IPS DF 6.9 (cell line): ENCODE measurements at places on chromosomes 3 and 15.

DNA sequence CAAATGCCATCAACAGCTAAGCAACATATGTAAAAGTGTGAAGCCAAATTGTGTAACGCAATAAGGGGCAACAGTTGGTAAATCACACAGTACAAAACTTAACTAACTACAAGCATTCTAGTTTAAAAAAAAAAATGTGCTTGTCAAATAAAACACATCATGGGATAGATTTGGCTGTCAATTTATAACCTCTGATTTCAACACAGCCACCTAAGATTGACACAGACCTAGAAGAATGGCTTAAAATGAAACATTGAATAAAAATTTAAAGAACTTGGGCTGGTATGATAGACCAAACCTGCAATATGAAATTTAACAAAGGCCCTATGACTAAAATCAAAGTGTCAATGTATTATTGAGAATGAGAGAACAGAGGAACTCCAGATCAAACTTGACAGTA is 148.4 kb downstream of the NR1I2 start:
- no peak for DNase-seq

DNA sequence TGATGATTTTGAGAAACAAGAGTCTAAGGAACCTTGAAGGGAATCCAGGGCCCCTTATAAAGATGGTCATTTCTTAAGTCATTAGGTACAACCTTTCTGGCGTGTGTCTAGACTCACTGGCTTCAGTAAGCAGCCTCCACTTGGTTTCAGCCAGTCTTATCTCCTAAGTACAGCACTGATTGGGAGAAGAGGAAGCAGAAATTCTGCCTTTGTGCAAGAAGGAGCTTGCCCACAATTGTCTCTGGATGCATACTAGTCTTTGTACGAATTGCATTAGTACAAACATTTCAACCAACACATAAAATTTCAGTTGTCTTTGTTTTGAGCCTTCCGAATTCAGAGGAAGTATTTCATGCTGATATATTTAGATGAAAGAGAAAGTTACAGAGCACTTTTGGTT is 139.4 kb downstream of the SLCO3A1 start:
- DNase-seq, result no peak

- DNase-seq, result no peak
These were observed 158.2 kb upstream of the ABI3BP start for GRCh38 chr3:101151286-101151913.

DNA sequence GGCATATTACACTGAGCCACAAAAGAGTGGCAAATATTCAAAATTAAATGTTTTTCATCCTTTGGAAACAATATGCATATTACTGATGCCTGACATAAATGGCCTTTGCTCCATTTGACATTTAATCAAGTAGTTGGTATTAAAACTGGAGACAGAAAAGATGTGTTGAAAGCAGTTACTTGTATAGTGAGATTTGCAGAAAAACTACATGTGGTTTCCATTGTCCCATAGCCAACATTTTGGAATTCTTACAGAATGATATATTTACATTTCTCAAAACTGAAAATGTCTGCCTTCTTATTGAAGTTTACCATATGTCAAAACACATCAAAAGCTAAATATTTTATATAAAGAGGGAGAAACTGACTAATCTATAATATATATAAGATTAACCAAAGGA is 21.6 kb downstream of the SHOX2 start:
- no peak for DNase-seq

DNA sequence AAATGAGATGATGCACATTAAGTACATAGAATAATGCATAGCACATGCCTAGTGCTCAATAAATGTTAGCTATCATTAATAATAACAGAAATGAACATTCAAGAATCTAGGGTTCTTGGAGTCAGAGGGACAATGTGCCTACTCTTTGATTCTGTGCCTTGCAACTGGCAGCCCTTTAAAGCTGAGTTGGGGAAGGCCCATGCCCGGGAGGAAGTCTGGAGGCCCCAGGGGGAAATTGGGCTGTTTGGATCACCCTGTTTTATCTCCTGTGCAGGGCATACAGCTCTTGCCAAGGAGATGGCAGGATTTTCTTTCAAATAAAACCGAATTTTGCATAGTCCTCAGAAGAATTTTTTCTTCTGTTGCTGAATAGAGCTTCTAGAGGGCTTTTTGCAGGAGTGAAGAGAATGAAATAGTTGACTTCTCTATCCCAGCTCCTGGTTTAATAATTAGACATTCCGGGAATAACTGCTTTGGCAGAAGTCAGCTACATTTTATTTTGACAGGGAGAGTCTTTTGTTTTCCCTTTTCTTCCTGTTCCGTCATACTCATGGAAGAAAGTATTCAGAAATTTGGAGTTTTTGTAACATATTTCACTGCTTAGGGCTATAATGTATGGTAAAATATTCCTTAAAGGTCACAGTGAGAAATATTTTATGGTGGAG is 18.0 kb upstream of the KCNAB1 start:
- DNase-seq, result no peak

DNA sequence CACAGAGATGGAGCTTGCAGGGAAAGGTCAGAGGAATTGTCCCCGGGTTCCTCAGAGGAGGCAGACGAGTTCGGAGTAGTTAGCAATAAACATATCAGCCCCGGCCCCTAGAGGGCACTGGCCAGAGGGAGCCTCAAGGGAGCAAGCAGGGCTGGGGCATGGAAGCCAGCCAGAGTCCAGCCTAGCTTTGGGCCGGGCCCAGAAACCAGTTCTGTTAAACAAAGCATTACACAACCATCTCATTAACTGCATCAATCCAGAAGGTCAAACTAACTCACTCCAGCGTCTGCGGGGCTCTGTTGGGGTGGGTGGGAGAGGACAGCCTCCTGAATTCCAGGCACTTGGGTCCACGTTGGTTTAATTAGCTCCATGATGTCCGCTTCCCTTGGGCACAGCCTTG is 41.0 kb upstream of the IREB2 start:
- DNase-seq, result no peak

DNA sequence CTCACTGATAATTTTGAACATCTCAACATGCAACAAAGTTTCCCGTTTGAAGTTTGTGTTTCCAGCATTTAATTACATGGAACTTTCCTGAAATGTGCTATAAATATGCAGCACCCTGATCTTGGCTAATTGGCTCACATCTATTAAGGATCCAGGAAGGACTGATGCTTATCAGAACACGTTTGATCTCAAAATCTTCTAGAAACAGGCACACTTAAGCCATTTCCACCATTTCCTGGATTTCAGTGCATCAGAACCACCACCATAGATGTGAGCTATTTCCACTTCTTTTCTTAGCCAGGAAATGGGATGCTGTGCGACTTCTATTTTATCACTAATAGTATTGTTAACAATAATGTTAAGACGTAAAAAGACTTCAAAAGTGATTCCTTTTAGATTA is 228.9 kb downstream of the FEZF2 start:
- DNase-seq, result no peak

DNA sequence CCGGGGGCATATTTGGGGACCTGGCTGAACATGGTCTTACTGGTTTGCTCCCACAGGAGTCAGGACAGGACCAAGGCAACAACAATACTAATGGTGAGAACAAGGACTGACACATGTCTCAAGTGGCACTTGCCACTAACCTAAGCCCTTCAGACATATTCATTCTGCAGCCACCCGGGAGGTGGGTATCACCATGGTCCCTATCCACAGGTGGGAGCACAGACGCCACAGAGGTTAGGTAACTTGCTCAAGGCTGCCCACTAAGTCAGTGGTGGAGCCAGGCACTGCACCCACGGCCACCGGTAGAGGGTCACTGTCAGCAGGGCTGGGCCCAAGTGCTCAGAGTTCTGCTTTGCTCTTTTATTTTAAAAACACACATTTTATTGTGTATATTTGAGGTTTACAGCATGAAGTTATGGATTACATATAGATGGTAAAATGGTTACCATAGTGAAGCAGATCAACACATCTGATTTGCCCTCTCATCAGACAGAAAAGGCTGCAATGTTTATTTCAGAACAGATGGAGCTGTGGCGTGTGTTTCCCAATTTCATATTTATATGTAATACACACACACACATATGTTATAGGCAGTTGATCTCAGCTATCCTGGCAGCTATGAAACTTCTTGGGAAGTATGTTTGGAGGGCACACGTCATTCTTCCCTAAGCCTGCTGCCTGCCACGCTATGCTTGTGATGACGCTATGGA is 30.0 kb upstream of the SLC41A3 start:
- no peak for DNase-seq

DNA sequence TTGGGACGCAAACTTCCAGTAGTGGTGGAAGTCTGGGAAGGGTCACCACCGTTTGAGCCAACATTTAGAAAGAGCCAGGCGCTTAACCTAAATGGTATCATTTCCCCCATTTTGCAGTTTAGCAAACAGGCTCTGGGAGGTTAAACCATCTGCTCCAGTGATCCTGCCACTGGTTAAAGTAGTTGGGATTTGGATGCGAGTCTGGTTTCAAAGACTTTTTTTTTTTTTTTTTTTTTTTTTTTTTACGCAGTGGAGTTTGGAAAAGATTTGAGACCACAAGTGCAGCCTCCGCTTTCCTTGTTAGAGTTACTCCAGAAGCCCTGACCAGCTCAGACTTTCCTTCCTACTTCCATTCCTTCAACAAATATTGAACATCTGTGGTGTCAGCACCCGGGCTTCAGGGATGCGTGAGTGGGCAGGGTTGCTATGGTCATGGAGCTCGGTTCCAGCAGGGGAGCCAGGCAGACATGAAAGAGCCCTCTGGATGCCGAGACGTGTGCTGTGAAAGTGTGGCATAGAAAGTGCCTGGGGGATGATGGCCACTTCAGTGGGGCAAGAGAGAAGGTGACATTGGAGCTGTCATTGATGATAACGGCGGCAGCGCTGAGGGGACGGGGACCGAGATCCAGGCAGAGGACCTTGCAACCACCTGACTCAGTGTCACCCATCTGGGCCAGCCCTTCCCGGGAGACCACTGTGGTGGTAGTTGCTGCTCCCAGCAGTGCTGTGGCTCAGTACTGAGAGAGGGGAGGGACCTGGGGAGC is 1.1 kb upstream of the RNU6-1 start:
- DNase-seq, result no peak

GRCh38 chr15:70240082-70240481 is 142.4 kb upstream of the TLE3 start:
- no peak for DNase-seq

GRCh38 chr3:93906245-93906644 is 67.5 kb downstream of the PROS1 start:
- DNase-seq, result no peak

DNA sequence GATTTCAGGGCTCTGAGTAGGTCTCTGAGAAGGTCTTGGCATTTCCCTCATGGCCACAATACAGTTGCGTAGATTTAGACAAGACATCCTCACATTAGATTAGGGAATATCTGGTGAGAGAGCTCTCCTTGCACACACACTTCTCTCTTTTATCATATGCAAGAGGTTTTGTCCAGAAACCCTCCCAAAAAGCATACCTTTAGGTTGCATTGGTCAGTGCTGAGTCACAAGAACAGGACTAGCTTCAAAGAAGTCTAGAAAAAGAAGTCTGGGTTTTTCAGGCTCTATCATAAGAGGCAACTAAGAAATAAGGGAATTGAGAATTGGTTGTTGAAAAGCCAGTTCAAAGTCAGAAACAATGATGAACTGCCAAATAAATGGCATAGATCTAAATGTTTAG is 40.1 kb upstream of the MITF start:
- no peak for DNase-seq

DNA sequence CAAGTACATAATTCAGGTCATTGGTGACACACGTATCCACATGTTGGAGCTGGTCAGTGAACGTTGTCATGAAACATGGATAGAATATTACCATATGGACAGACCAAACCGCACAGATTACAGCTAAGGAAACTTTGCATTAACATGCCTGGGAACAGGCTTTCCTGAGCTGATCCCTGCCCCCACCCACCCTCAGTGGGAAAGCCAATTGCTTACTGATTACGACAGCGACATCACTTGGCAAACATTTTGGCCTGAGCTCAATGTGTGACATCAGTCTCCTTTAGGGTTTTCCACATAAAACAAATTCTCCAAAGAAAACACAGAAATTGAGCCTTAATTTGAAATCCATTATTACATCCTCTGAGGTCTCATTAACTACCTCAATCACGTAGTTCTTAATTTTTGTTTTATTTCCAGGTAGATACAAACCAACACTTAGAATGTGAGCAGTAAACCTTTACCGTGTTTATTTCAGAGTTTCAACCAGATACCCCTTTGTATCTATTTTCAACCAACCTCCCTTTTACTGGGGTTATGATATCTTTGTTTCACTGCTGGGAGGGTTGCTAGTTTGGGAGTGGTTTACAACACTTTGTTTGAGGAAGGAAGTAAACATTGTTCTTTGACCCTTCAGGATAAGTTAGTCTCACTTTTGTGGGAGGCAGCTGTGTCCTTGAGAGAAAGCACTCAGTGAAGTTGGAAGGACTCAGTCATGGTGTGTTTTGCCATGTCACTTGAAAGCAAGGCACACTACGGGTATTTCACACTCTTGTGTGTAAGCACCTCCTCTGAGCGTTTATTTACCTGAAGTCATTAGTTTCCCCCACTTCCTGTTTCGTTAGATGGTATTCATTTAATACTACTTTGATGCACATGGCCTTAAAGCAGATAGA is 103.1 kb downstream of the CMSS1 start:
- no peak for DNase-seq

- no peak for DNase-seq
These were observed 135.5 kb downstream of the STT3B start for GRCh38 chr3:31668242-31668641.

DNA sequence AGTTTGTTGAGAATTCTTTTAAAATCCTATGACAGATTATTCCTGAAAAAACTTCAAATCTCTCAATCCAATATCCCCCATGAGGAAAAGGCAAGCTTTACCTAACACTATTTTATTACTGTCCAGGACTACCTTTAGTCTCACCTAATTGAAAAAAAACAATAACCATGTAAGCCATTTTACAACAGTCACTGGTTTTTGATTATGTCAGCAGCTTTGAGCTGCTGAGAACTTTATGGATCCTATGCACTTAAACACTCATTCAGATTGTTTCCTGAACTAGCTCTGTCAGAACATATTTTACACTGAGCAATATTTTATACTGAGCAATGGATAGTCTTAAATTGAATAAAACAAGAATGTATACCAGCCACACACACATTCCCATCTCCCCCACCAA is 79.9 kb downstream of the ZBBX start:
- no peak for DNase-seq

- no peak for DNase-seq
These were observed 53.7 kb downstream of the ZIC1 start for GRCh38 chr3:147462856-147463255.
